Lung (tissue), 17 donors: ENCODE measurements at places on chromosomes 4 and X. TPM values are rescaled to one million over a fixed set of nuclear protein-coding genes. Genes with fewer than 3 reads are reported as not detected.

Gene REELD1
- 0.60 TPM for total RNA-seq

Gene CSN1S1
- total RNA-seq, result not detected

Gene PLRG1
- total RNA-seq, result 62.6 TPM

Gene PRRG3
- 5.6 TPM for total RNA-seq

Gene PDGFC
- total RNA-seq, result 18.8 TPM

Gene EFHC2
- total RNA-seq, result 8.3 TPM

Gene SSX3
- not detected for total RNA-seq

Gene BST1
- 12.8 TPM for total RNA-seq

Gene EREG
- 0.37 TPM for total RNA-seq

Gene RHOXF1
- not detected for total RNA-seq

Gene PPEF2
- not detected for total RNA-seq

Gene SSX2
- total RNA-seq, result not detected

Gene USP51
- total RNA-seq, result 10.2 TPM

Gene FAAH2
- 7.3 TPM for total RNA-seq

Gene RBPJ
- total RNA-seq, result 130 TPM

Gene C4orf50
- total RNA-seq, result 0.03 TPM

Gene HOPX
- total RNA-seq, result 450 TPM

Gene STBD1
- 14.8 TPM for total RNA-seq

Gene ALG13
- 141 TPM for total RNA-seq

Gene GAB3
- total RNA-seq, result 12.8 TPM

Gene EGFL6
- total RNA-seq, result 58.7 TPM

Gene PDCL2
- total RNA-seq, result not detected

Gene OSTC
- 87.5 TPM for total RNA-seq

Gene PWWP3B
- total RNA-seq, result 1.0 TPM

Gene GAGE12J
- not detected for total RNA-seq

Gene TMEM35A
- total RNA-seq, result 1.0 TPM

Gene TEX13C
- not detected for total RNA-seq

Gene MFAP3L
- total RNA-seq, result 5.3 TPM

Gene SHOX
- total RNA-seq, result not detected

Gene FRMPD4
- total RNA-seq, result 0.03 TPM

Gene NPY1R
- 1.0 TPM for total RNA-seq

Gene CXCL13
- total RNA-seq, result 50.0 TPM

Gene SLC7A11
- 6.7 TPM for total RNA-seq

Gene ZNF157
- 0.40 TPM for total RNA-seq

Gene LUZP4
- total RNA-seq, result not detected

Gene MXRA5
- 17.0 TPM for total RNA-seq

Gene MAGEE1
- 2.4 TPM for total RNA-seq

Gene XAGE2
- 4.8 TPM for total RNA-seq
